ENCODE measurements at places on chromosomes 7 and 10.

DNA sequence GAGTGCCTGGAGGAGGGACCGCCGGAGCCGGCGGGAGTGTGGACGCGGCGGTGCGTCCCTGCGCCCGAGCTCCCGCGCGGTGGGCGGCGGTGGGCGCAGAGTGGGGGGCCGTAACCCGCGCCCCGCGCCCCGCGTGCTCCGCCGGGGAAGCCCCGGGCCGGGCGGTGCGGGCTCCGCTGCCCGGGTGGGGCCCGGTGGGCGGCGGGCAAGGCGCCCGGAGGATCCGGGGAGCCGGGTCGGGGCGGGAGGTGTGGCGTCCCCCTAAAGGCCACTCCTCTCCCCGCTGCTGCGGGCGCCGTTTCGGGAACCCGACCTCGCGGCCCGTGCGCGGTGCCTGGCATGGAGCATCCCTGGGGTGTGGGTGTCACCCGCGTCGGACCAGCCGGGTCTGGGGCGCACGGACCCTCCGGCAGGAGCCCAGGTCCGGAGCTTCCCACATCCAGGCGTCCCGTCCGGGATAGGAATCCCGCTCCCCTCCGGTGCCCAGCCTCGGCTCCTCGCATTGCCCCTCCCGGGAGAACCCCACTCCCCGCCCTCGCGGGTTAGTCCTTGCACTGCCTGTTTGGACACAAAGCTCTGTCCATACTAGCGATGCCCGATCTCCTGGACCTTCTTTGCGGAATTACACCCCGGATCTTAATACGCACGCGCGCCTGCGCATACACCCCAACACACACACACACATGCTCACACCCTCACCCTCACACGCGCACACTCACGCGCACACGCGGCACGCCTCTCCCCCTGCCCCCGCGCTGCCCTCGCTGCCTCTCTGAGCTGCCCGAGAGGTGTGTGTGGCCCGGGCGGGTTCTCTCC lies 723 bp downstream of the MTURN start:
- DNase-seq, result peak; percentile 44

- DNase-seq, result no peak
Measured at GRCh38 chr10:8078027-8078426, 23.5 kb downstream of the GATA3 start.

GRCh38 chr10:76555067-76555670 lies 1082.4 kb downstream of the KCNMA1 start:
- DNase-seq, result no peak

DNA sequence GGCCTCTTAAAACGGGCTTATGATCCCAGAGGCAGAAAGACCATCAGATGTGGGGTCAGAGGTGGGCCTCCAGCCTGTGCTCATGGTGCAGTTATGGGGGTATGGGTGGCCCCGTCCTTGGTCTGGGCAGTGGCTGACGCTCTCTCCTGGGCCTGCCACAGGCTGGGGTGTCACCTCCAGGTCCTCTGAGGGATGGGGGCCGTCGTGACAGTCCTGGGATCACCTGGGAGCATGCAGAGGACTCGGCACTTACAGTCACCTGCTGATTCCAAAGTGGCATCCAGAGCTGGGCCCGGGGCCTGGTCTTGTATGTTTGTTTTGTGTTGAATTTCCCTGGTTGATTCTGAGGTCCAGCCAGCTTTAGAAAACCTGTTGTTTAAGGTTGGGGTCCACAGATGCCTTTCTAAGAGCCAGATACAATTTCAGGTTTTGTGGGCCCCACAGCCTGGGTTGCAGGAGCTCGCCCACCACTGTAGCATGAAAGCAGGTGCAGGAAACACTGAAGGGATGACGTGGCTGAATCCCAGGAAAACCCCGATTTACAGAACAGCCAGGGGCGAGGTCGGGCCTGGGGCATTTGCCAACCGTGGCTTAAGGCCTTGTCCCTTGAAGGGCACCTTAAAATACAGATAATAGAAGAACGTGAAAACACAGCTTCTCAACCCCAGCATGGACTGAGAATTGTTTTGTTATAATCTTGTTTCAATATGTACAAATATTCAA lies 170.7 kb upstream of the PPP2R2D start:
- DNase-seq, result no peak

DNA sequence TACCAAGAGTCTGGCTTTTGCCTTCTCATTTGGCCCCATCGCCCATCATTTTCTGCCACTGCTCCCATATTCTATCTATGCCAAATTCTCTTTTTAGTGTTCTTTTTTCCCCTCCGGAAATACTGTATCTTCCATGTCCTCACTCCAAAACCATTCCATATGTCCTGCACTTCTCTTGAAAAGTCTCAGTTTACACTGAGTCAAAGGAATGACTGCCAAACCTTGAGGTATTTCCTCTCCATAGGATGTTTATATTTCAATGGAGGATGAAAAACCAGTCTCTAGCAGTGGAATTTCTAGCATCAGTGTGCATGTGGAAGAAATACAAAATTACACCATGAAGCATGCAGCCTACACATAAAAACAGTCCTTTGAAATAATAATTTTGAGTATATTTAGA lies 121.4 kb upstream of the PHYHIPL start:
- no peak for DNase-seq

GRCh38 chr7:117217106-117218035 lies 105.5 kb downstream of the WNT2 start:
- DNase-seq, result no peak

GRCh38 chr7:51129527-51130472 lies 186.8 kb downstream of the COBL start:
- no peak for DNase-seq

DNA sequence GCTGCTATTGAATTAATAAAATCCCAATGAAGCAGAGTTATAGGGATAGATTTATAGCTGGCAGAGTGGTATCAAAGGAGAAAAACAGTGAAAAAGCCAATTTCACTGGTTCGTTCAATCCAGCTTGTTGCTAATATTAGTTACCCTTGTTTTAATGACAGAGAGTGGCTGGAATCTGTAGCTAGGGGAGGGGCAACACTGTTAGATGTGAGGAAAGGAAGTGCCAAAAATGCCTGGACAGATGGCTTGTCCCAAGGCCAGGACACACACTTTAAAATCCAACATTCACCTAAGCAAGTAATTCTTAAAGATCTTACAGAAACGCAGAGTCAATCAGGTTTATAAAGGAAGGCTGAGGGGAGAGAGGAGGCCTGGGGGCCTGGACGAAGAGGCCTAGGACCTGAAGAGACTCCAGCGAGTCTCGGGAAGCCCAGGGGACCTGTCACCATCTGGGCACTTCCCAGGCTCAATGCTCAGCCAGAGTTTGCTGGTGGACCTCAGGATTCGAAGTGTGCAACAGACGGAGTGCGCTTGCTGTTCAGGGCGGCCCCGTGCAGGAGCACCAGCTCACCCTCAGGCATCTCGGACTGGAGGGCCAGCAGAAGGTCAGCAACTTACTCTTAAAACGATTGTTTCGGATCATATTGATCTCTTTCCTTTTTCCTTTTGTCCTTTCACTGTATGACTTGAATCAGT lies 36.7 kb downstream of the TMEM248 start:
- DNase-seq, result no peak

DNA sequence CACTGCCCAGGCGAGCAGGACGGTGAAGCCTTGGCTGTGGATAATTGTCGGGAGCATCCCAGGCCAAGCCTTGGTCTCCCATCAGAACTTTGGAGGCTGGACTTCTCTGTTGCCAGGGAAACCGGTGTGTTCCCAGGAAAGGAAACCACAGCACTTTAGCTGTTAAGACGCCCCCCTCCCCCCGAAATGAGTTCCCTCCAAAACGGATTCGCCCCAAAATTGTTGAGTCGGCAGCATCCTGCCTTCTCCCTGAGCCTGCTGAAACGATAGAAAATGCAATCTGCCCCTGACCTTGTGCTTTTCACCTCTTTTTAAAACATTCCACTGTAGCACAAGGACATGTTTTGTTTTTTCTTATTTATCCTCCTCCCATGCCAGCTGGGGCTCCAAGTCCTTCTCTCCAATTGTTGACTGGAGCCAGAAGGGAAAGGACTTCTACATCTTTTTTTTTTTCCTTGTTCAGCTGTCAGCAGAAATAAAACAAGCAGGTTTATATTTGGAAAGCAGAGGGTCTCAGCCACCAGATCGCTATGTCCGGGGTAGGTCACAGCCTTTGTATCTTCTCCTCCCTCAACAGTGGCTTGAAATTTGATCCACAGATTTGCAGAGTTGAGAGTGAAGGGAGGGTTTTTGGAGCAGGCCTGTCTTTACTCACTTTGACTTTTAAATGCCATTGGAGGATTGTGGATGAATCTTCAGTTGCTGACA lies 116.5 kb downstream of the ZMIZ1 start:
- DNase-seq, result no peak

DNA sequence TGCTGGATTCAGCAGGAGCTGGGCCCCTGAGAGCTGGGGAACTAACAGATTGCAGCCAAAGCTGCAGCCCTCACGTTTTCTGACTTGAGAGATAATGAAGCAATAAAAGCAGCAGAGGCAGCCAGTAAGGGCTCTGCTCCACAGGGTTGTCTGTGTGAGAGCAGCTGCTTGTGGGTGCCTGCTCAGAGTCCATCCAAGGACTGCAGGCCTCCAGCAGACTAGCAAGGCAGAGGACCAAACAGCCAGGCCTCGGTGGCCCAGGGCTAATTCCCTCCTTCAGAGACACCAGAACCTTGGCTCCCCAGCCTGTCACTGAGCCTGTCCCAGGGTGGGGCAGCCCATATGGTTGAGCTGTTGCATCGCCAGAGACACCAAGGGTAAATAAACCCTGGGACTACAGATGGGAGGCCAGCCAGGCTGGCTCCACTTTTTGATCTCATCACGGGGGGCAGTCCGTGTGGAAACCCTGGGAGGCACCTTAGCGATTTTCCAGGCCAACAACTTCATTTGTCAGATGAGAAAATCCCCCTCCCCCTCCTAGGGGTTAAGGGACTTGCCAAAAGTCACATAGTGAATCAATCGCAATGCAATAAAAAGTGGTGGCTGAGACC lies 229.2 kb downstream of the WDR11 start:
- DNase-seq, result no peak

GRCh38 chr7:138400400-138400886 lies 59.6 kb upstream of the TRIM24 start:
- DNase-seq, result no peak

- DNase-seq, result no peak
Measured at GRCh38 chr7:145884716-145885514, 231.7 kb upstream of the CNTNAP2 start.

GRCh38 chr10:32163762-32164148 lies 107.5 kb upstream of the KIF5B start:
- no peak for DNase-seq

DNA sequence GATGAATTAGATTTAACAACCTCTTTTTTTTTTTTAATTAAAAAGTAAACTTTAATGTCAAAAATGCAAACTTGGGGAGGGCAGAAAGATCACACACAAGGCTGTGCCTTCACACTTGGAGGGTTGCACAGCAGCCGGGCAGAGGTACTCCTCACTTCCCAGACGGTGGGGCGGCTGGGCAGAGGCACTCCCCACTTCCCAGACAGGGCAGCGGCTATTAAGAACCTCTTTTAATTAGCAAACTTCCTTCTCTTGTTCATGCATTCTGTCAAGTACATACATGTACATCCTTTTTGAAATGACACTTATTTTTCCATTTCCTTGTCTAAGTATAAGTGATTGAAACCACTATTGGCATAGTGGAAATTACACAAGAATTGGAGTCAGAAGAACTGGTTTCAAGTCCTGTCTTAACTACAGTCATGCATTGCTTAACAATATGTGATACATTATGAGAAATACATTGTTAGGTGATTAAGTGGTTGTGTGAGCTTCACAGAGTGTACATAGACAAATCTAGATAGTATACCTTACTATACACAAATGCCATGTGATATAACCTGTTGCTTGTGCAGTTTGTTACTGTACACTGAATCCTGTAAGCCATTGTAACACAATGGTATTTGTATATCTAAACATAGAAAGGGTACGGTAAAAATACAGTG lies 26.5 kb downstream of the BTRC start:
- no peak for DNase-seq

GRCh38 chr10:89458291-89458690 lies 43.9 kb downstream of the IFIT5 start:
- DNase-seq, result no peak
